ENCODE measurements at places on chromosomes 1 and 21. TPM values are rescaled to one million over a fixed set of nuclear protein-coding genes. Genes with fewer than 3 reads are reported as not detected.
A peak's percentile ranks its signal among the peaks of the same experiment; 100 is the strongest.

GRCh38 chr1:212917134-212917485, 33.2 kb upstream of the VASH2 start:
- no peak for DNase-seq

GRCh38 chr1:222031318-222031717, 289.4 kb upstream of the DUSP10 start:
- no peak for DNase-seq

- no peak for DNase-seq
Observed at GRCh38 chr1:227010645-227011044, 70.6 kb downstream of the COQ8A start.

- peak; percentile 82 for DNase-seq
Observed at GRCh38 chr1:20530901-20531300, 21.5 kb upstream of the FAM43B start.

DCST1 gene
- not detected for total RNA-seq

- DNase-seq, result peak; percentile 77
Observed at GRCh38 chr1:162857850-162858249, 3.1 kb downstream of the CCDC190 start.

GRCh38 chr21:37551993-37552355, 185.4 kb downstream of the DYRK1A start:
- peak; percentile 85 for DNase-seq

PPIAL4G gene
- total RNA-seq, result not detected

- peak; percentile 50 for DNase-seq
Observed at GRCh38 chr1:242147096-242147976, 148.4 kb upstream of the MAP1LC3C start.

GRCh38 chr1:179003512-179004066, 22.1 kb upstream of the FAM20B start:
- no peak for DNase-seq

GRCh38 chr1:58679463-58679862, 20.4 kb downstream of the MYSM1 start:
- no peak for DNase-seq

RGS8 gene
- not detected for total RNA-seq

DNA sequence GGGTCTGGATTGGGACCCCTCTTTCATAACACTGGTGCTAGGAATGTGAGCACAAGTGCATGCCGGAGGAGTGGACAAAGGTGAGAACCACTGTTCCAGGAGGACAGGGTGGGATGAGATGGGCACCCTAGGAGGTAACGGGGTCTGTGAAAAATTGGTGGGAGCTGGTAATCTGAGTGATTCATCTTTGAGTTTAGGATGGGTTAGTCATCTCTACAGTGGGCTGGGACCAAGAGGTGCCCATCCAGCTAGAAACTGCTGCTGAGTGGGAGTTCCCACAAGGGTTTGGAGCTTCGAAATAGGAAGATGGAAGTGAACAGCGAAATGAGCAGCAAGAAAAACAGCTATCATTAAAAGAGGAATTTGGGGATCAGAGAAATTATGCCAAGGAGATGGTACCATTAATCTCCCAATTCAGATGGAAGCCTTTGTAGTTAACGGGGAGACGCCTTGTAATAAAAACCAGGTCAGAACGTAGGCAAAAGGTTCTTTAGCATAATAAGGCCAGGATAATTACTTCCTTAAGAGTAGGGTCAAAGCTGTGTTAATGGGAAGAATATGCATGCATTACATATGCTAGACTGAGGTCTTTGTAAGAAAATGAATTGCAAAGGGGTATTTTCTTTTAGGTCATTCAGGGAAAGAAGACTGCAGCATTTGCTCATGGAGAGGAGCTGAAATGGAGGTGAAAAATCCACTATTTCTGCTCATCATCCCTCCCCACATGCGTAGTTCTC, 55.5 kb downstream of the OLFML3 start:
- no peak for DNase-seq

DNA sequence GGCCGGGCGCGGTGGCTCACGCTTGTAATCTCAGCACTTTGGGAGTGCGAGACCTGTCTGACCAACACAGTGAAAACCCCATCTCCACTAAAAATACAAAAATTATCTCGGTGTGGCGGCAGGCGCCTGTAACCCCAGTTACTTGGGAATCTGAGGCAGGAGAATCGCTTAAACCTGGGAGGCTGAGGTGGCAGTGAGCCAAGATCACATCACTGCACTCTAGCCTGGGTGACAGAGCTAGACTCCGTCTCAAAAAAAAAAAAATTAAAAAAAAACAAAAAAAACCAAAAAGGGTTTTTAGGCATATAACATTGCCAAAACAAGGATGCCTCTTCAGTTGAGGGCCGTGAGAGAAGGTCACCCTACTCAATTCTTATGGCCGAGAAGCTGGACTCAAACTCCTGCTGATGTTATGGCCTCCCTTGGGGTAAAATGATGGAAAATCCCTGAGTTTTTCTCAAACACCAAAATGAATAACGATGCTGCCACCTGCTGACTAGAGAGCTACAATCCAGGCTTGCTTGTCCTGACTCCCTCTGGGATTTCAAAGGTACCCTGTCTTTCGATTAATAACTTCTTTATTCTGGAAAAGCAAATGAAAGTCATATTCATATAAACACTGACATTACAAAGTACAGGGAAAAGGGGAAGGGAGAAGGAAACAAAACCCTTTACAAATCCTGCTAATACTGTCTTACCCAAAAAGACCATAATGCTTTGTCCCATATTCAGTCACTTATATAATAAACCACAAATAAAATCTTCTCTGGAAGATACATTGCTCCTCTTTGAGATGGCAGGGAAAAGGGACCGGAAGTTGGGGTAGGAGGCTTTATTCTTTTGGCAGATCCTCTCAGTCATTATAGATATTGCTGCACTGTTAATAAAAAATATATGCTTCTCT, 10.7 kb downstream of the RAB42 start:
- peak; percentile 87 for DNase-seq

AMY2B gene
- total RNA-seq, result not detected

AQP10 gene
- not detected for total RNA-seq

- DNase-seq, result no peak
Observed at GRCh38 chr1:110951161-110951560, 12.6 kb downstream of the LRIF1 start.

ARHGAP30 gene
- not detected for total RNA-seq

DNA sequence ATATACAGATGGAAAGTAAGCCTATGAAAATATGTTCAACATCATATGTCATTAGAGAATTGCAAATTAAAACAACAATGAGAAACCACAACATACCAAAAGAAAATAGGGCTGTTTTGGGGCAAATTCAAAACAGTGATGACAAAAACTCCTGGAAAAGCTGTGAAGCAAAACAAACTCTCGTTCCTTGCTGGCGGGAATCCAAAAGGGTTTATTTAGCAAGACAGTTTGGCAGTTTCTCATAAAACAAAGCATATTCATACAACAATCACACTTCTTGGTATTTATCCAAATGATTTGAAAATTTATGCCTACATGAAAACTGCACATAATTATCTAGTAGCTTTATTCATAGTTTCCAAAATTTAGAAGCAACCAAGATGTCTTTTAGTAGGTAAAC, 44.4 kb downstream of the COL11A1 start:
- no peak for DNase-seq

DNA sequence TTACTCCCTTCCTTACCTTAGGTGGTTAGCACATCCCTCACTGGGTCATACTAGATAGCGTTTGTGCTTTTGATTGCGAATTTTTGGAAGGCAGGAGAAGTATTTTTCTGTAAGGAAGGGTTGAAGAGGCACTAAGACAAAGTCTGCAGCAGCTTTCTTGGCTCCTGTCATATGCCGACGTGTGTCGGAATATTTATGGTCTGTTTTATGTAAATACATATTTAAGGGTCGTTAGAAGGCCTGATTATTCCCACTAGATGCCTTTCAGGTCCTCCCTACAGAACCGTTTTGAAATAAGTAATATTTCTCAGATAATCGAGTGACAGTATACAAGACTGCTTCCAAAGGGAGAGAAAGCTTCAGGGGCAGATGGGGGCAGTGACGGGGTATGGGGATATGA, 10.0 kb downstream of the RNF220 start:
- DNase-seq, result no peak

HTR6 gene
- not detected for total RNA-seq

GRCh38 chr1:241857131-241857530, 9.1 kb downstream of the EXO1 start:
- DNase-seq, result no peak

- DNase-seq, result peak; percentile 29
Observed at GRCh38 chr1:225460737-225461532, 33.1 kb upstream of the LBR start.

EDARADD gene
- total RNA-seq, result 1.2 TPM

- no peak for DNase-seq
Observed at GRCh38 chr1:84110629-84111028, 33.4 kb upstream of the PRKACB start.

VWA5B1 gene
- not detected for total RNA-seq

LRRC53 gene
- not detected for total RNA-seq

DNA sequence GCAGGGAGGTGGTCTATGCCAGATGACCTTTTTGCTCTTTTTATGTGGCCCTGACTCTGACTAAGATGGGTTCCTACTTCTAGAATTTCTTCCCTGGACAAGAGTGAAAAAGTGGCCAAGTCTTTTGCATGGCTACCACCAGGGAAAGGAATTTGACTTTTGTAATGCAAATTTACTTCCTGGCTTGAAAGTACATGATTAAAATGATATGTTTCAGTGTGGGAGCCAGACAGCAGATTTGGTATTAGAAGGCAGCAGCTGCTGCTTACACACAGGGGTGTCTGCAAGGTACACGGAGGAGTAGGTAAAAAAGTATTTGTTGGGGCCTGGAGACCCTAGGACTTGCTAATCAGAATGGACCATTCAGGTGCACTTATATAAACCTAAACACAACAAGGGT, 78.4 kb downstream of the KCND3 start:
- DNase-seq, result no peak

SYNC gene
- total RNA-seq, result 38.2 TPM

KDF1 gene
- total RNA-seq, result not detected

DNA sequence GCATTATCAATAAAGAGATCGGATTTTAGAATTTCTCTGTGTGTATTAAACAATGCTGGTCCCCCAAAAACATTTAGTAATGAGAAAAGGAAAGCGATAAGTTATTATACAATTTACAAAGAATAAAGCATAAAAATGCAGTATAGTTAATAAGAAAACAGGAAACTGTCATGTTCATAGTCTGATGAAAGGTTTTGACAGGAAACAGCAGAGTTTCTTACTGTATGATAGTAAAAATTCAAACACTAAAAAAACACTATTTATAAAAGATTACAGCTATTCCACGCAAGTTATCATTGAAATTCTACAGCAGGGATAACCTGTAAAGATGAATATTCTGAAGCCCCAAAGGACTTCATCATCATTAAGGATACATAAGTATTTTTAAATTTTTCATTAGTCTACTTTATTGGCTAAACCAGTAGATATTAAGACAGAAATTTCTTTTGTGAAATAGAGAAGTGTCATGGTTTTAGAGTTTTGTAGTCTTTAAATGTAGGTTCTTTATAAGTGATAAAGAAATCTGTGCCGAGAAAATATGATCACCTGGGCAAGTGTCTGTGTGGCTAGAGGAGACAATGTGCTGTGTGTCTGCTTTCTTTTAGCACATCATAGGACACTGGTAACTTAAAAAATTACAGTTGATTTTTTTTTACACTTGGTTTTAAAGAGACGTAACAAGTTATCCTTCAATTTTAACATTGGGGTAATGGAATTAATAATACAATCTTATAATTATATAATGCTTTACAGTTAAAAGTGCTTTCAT, 49.7 kb upstream of the GFI1 start:
- no peak for DNase-seq

DNA sequence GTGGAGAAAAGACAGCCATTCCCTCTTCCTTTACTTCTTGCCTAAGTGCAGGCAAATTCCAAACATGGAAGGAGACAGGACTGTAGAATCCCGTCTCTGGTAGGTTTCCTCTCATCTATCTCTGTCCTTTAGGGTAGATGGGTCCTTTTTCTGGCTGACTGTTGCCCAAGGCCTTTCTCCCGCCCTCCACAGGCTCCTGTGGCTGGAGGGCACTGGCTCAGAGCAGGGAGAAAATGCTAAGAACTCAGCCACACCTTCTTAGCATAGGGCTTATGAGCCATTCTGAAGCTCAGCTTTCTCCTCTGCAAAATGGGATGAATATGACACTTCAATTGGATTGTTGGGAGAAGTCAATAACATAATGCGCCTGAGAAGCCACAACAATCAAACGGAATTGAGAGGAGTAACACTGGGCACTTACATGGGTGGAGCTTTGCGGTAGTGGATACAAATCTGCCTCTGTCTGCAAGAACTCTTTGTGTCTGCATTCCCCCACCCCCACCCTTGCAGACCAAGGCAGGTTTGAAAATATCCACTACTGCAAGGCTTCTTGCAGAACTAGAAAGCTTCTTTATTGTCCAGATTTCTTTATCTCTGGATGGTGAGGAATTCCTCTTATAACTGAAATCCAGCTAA, 94.7 kb downstream of the CSMD2 start:
- DNase-seq, result no peak

DNA sequence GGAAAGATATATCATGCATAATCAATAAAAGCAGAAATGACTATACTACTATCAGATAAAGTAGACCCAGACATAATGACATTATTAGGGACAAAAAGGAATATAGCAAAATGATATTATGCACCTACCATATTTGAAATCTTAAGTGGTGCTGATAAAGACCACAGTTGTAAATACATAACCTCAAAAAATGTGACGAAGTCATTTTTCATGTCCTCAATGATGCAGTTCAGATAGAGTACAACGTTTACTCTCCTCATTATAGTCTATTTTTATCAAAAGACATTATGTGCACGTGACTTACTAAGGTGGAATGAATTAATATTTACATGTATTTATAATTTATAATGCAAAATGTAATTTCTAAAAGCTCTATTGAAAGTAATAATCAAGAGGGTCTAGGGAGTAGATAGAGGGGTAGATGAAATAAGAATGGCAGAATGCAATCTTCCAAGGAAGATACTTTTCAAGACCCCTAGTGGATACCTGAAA, 61.7 kb upstream of the TNFSF4 start:
- DNase-seq, result peak; percentile 27

- DNase-seq, result no peak
Observed at GRCh38 chr1:223003549-223003948, 139.5 kb downstream of the TLR5 start.

CRP gene
- total RNA-seq, result not detected

SH2D1B gene
- 0.71 TPM for total RNA-seq

KCNH1 gene
- total RNA-seq, result 2.8 TPM

DNA sequence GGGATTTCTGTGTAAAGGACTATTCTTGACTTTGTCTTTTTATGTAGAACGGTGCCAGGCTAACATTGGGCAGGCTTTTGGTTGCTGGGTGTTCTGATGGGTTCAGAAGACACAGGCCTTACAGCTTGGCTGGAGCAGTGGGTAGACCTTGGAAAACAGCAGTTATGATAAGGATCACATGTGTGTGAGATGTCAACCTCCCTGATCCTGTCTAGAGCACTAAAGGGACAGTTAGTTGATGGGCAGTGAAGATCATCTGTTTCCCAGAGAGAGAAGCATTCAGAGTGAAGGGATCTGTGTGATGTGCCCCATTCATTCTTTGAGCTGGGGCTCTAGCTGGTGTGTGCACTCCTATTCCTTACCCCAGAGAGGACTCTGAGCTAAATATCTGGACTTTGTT, 88.0 kb downstream of the NOS1AP start:
- DNase-seq, result no peak

Measured in M059J (cell line).